CMK (cell line): ENCODE measurements at places on chromosomes 6 and 20.

DNA sequence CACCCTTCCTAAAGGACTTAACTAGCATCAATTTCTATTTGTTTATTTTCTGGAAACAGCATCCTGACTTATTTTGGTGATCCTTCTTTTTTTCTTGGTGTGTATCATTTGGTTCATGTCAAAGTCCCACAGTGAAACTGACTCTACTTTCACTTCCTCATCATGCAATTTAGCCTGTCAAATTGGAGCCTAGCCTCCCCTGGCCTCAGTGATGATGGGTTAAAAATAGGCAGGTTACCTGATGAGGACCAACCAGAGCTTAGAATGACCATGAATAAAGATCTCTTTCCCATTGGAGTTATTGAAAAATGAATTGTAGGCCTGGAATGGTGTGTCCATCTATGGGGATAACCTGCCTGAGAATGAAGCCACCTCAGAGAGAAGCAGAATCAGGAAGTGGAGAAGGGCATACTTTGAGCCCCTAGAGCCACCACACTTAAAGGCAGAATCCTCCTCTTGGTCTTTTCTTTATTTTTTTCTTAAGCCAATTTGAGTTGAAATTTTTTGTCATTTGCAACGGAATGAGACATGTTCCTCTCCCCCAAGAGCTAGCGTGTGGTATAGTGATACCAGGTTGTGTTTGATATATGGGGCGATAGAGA, 105.6 kb downstream of the BTBD3 start:
- DNase-seq, result no peak

DNA sequence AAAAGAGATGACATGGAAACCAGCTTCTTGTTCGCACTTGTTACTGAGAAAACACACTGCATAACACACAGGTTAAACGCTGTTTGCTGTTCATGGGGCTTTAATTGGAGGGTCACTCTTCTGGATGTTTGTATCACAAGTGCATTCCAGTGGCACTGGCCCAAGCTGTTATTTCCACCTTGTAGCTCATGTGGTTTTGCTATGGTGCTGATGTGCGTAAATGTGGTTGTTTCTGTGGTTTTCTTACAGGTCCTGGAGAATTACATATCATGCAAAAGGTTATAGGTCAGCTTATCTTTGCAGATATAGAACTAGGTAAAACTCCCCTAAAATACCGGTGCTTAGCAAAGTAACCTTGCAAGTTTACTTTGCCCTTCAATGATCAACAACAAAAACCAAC, 89.3 kb upstream of the AHI1 start:
- DNase-seq, result no peak

GRCh38 chr20:13995841-13996240, 525 bp downstream of the MACROD2 start:
- DNase-seq, result peak; percentile 45

GRCh38 chr6:49933526-49933925, 30.4 kb downstream of the DEFB114 start:
- DNase-seq, result no peak

GRCh38 chr6:49923826-49924225, 40.1 kb downstream of the DEFB114 start:
- DNase-seq, result no peak

- DNase-seq, result no peak
Observed at GRCh38 chr6:34236131-34236442, 586 bp upstream of the HMGA1 start.

DNA sequence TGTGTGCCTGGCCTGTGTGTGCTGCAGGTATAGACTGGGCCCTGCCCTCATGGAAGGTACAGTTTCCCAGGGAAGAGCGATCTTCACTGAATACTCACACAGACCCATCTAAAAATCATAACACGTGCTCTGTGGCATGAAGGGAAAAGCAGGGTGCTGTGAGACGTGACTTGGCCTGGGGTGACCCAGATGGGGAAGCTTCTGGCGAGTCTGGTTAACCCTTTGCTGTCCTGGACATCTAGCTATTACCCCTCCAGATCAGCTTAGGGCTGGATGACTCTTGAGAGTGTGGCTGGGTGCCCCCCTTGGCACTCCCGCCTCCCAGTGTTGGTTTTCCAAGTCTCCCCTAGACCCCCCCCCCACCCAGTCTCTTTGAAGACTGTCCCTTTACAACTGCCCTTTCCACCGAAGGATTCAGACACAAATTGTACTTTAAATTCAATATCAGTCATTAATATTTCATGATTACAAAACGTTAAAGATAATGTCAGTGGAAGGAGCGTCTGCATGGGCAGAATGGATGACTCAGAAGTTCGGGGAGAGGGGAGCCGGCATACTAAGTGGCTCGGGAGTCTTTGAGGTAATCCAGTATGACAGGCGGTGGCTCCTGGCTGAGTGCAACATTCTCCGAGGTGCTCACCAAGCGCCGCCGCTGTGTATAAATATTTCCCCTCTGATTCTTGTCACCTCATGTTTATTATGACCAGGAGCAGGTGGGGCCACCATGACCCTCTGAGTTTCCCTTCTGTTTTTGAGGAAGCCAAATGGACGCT, 77.3 kb downstream of the CD40 start:
- no peak for DNase-seq

DNA sequence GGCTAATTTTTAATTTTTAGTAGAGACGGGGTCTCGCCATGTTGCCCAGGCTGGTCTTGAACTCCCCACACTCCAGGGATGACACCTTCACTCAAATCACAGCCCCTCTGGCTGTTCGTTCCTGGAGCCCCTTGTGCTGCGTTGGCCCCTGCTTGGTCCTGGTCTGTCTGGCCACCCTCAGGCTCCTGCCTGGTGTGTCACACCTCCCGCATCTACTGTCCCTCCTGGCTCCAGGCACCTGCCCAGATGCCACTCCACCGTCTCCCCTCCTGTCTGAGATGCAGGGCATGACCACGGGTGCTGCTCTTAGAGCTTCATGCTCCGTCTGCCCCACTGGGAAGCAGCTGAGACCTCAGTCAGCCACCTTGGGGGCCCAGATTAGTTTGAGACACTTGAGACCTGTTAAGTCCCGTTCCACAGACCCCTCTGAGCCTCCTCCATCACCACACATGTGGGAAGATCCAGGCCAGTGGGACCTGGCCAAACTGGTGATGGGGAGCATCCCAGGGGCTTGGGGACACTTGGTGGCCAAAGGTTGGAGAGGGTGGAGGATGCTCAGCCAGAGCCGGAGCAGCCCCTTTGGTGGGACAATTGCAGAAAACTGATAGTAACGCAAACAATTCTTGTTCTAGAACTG, 21.9 kb upstream of the NPBWR2 start:
- DNase-seq, result no peak
